ENCODE measurements at places on chromosomes 5 and 9.
A peak's percentile ranks its signal among the peaks of the same experiment; 100 is the strongest.

- DNase-seq: peak; percentile 29
These were observed 29.2 kb downstream of the TNFSF8 start for GRCh38 chr9:114900942-114901802.

GRCh38 chr5:36878392-36879082 is 2.0 kb downstream of the NIPBL start:
- DNase-seq: peak; percentile 48

DNA sequence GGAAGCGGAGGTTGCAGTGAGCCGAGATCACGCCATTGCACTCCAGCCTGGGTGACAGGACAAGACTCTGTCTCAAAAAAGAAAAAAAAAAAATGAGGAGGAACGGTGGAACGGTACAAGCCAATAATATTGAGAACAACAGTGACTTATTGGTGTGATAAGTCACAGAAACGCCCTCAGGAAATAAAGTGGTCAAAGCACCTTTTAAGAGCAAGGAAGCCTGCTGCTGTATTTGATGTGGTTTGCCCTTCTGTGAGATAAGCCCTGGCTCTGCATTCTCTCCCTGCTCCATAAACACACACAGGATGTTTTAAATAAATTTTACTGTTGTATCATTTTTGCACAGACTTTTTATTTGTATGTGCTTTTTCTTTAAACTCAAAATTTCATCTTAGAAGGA is 269.9 kb upstream of the MSX2 start:
- no peak for DNase-seq

DNA sequence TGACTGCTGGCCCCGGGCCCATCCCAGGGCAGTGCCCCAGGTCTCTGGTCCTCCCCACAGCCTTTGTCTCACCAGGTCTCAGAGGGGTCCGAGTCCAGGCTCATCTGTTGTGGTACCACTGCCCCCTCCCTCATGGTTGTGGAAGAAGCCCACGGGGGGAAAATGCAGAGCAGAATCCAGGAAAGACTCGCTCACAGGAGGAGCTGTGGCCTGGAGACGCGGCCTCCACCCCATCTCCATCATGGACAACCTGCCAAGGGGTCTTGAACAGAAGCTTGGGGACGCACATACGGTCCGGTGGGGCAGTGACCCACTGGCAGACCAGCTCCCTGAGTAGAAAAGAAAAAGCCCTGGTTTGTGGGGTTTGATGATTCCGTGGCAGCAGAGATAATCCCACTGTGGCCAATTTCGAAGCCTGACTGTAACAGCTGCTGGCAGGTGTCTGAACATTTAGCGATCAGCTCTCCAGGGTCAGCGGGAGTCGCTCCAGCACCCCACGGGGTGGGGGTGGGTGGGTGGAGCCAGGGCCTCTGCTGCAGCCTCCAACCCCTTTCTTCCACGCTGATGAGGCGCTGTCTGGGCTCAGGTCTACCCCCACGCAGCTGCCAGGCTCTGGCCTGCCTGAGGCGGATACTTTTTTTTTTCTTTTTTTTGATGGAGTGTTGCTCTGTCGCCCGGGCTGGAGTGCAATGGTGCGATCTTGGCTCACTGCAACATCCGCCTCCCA is 1.9 kb upstream of the GRIN1 start:
- DNase-seq: no peak

- no peak for DNase-seq
These were observed 162.1 kb upstream of the TSLP start for GRCh38 chr5:110909415-110909814.

DNA sequence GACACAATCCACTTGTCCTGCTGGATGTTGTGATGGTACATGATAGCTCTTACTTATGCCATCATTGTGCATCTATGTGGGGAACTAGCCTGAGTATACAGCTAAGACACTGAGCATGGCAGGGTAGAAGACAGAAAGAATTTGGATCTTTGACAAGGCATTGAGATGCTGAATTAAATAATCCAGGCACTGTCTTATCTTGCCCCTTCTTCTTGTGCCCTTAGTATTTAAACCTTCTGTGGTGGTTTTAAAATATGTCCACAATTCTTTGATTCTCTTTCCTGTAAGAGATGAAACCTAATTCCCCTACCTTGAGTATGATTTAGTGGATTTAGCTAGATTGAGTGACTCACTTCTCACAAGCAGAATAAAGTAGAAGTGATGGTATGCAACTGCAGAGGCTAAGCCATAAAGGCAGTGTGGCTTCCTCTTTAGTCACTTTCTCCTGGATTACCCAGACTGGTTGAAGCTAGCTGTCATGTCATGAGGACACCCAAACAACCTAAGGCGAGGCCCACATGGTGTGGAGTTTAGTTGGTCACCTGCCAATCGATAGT is 174.0 kb upstream of the NREP start:
- DNase-seq: no peak

- no peak for DNase-seq
These were observed 303.1 kb upstream of the CDH6 start for GRCh38 chr5:30890377-30890776.

DNA sequence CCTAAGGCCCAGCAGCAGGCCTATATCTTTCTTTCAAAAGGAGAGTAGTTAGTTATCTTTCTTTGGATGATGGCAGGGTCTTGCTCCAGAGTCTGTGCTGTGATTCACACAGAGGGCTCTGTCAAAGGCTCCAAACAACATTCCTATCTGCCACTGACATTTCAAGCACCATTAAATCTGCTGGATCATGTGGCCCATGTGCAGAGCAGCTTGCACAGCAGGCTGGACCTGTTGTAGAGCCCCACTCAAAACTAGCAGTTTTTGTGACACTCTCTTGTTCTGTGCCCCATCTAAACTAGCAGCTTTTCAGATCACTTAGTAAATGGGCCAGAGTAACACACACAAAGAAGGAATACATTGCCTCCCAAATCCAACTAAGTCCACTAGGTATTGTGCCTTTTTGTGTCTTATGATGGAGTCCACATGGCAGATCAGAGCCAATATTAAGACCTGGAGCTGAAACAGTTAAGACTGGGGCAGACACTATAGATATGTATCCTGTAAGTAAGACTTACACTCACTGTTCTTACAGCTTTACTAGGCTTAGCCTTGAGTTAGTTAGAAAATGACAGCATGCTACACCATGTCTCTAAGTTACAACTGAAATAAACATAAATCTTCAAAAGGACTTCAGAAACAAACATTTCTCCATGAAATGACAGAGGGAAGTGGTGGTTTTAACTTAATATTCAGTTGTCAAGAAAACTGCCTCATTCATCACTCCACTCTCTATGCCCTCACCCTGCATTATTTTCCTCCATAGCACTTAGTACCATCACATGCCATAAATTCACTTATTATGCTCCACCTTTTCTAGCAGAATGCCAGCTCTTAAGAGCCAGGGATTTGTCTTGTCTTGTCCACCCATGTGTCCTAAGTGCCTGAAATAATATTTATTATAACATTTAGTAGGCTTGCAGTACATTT is 400.9 kb downstream of the RAB3C start:
- no peak for DNase-seq

DNA sequence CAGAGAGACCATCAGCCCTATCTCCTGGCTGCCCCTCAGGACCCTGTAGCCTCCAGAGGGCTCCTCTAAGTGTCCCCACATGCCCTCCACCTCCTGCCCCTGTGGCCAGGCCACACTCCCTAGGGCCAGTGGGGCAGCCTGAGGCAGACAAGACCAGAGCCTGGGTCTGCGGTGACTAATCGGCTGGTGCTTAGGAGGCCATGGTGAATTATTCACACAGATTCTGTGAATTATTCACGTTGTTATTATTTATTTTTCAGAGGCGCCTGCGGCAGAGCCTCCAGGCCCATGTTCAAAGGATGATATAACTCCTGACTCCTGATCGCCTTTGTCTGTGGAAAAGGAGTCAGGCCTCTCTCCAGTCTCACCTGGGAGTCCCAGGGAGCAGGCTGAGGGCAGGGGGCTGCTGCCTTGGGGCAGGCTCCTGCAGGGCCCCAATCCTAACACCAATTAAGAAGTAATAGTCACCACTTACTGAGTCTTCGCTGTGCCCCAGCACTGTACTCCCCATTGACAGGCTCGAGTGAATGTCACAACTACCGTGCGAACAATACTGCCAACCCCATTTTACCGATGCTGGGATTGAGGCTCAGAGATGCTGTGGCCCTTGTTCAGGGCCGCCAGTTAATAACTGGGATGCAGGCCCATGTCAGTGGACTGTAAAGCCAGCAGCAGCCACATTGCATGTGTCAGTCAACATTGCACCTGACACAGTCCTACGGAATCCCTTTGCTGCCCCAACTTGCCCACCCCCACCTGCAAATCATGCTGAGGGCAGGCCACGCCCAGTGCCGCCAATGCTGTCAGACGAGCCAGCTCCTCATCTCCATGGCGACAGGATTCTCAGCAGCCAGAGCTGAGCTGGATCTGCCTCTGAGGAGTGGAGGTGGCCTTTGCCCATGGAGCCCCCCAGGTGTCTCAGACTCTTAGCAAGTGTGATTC is 94.9 kb downstream of the PCDH1 start:
- DNase-seq: no peak

DNA sequence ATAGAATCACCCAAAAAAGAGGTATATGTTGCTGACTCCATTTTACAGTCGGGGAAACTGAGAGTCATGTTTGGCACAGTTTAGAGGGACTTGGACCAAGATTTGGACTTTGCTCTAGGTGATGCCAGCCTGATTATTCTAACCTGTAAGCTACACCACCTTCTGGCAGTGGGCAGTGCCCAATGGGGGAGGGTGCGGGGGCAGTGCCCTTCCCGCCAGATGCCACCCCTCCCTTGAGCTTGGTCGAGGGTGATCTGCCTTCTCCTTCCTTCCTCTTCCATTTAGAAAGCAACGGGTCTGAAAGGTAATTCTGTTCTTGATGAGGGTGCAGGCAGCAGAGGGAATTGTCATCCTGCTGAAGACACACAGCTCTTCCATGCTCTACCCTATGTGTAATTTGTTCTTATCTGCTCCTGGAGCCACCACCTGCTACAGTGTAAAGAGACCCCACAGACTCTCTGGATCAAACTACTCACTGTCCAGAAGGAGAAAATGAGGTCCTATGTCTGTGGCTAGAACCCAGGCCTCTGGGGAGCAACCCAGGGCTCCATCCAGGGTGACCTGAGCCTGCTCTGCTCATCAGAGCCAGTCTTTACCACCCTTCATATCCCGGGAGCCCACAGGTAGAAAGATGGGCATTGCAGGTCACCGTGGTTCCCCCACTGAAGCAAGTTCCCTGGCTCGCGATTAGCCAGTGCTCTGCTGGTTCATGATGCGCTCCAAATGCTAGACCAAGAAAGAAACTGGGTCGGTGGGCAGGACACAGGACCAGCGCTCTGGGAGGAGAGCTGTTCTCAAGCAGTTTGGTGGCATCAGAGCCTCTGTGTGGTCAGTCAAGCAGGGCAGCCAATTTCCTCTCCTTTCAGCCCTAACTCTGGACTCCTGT is 156.2 kb downstream of the RGS3 start:
- DNase-seq: no peak

- peak; percentile 12 for DNase-seq
These were observed 202.2 kb upstream of the DMRTA1 start for GRCh38 chr9:22244139-22245011.

DNA sequence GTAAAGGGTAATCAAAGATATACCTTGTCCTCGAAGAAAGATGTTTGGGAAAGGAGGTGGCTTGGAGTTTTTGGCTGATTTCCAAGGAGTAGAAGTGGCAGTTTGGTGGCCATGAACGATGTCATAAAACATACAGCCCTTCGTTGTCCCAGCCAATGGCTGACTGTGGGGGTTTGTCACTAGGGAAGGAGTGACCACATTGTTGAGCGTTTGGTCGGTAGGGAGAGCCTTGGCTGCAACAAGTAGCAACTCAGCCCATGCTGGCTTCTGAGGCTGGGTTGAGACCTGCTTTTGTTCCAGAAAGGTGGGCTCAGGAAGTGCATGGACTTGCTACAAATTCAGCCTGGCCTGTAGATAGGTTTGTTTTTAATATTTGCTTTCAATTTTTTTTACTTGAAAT is 128.3 kb downstream of the BOD1 start:
- DNase-seq: no peak

DNA sequence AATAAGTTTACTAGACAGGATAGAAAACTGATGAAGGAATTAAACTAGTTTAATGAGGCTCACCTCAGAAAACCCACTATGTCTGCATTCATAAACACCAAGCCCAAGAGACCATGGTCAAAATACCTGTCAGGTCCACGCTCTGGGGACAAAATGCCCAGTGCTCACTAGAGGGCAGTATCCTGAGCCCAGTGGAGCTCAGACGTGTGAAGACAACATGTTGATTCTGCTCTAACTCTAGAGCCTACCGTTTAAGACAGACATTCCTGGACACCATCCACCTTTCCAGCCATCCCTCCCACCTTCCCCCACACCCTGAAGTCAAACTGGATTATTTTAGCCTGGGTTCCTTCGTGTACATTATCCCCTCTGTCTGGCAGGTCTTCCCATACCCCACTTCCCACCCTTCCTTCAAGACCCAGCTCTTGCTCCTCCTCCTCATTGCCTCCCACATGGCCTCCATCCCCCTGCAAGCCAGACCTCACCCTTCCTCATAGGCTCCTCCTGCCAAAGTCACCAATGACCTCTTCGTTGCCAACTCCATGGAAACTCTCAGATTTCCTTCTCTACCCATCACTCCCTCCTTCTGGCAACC is 142.3 kb upstream of the FSTL4 start:
- peak; percentile 23 for DNase-seq

GRCh38 chr9:79565245-79565644 is 6.5 kb upstream of the TLE4 start:
- DNase-seq: no peak

- DNase-seq: no peak
These were observed 19.1 kb upstream of the SLC31A2 start for GRCh38 chr9:113131689-113132151.

DNA sequence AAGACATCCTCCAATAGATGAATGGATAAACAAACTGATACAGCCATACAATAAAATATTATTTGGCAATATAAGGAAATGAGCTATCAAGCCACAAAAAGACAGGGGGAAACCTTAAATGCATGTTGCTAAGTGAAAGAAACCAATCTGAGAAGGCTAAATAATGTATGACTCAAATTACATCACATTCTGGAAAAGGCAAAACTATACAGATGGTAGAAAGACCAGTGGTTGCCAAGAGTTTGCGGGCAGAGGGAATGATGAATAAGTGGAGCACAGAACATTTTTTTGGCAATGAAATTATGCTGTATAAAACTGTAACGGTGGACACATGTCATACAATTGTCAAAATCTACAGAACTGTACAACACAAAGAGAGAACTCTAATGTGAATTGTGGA is 63.3 kb downstream of the CSF2 start:
- peak; percentile 4 for DNase-seq

DNA sequence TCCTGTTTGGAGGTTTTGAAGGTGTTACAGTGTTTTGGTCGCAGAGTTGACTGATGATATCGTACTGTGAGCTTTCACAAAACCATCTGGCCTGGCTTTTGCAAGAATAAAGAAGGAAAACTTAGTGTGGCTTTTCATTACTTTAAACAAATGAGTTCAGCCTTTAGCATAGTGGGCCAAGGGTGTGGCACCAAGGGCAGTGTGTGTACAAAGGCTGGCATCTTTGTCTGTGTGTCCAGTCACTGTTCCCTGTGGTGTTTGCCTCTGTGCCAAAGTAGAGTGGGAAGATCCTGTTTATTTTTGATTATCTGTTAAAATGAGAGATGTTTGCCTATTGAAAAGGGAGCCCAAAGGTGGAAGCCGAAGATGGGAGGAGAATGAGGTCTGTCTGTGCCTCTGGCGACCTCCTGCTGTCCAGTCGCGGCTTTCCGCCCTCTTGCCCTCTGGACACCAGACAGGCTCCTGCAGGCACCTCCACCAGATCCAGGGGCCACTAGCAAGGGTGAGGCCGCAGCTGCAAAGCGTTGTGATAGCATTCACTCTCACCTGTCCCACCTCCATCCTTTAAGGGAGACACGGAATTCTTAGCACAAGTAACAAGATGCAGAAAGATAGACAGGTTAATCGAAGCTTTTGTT is 113.7 kb downstream of the TRIO start:
- DNase-seq: no peak
